ENCODE measurements at places on chromosomes 7 and 10. TPM values are rescaled to one million over a fixed set of nuclear protein-coding genes. Genes with fewer than 3 reads are reported as not detected.
A peak's percentile ranks its signal among the peaks of the same experiment; 100 is the strongest.

GRCh38 chr7:100949933-100950443 is 654 bp downstream of the MUC3A start:
- no peaks in the 10 kb centered on the region for H3K4me1 ChIP-seq
- no peak overlapping the region for H3K4me3 ChIP-seq
- DNase-seq = no peak
- H3K27ac ChIP-seq = no peak overlapping the region
- H3K27me3 ChIP-seq = peaks cover 10% of the 10 kb centered on the region

DNA sequence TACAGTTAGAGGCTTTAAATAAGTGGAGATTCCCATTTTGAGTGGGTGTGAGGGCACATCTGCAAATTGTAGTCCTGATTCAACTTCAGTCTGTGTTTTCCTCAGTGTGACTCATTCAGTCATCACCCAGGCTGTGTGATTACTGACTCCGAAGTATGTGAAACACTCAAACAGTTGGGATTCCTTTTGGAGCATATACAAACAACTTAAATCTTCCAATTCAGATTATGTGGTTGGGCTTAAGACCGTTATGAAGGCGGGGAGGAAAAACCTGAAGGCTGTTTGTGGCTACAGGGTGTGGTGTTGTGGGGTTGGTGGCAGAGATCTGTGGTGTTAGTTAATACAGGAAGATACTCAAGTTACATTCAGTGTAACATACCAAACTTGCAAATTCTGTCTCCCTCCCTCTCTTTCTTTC is 259.7 kb upstream of the FERD3L start:
- H3K27ac ChIP-seq = no peak overlapping the region
- H3K4me1 ChIP-seq = no peaks in the 10 kb centered on the region
- H3K27me3 ChIP-seq = no peaks in the 10 kb centered on the region
- H3K4me3 ChIP-seq = no peak overlapping the region
- DNase-seq = no peak
- no peaks in the 10 kb centered on the region for H3K36me3 ChIP-seq

DNA sequence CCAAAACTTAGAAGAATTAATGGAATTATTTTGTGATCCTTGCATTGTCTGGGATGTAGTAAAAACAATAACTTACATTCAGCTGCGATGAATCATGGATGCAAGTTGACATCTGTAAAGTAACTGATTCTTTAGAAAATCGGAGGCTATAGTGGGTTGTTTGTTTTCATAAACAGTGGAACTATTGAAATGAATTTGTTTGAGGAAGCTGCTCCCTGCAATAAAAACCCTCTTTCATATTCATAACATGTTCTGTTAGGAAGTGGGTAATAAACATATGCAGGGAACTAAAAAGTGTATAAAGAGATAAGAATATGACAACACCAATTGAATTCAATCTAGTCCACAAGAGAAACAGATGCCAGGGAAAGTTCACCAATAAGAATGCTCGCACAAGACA is 53.6 kb downstream of the AGMO start:
- DNase-seq = no peak
- H3K4me3 ChIP-seq = no peak overlapping the region
- no peak overlapping the region for H3K27ac ChIP-seq
- H3K4me1 ChIP-seq = no peaks in the 10 kb centered on the region
- no peaks in the 10 kb centered on the region for H3K36me3 ChIP-seq
- H3K27me3 ChIP-seq = no peaks in the 10 kb centered on the region

- peaks cover 19% of the 10 kb centered on the region for H3K4me1 ChIP-seq
- DNase-seq = no peak
- no peaks in the 10 kb centered on the region for H3K36me3 ChIP-seq
- peak overlapping the region; percentile 96 for H3K4me3 ChIP-seq
Measured at GRCh38 chr10:7817984-7818294, 366 bp upstream of the TAF3 start.

The PIP gene
- not detected for total RNA-seq

The CC2D2B gene
- total RNA-seq = 5.3 TPM

The CCDC7 gene
- 42.9 TPM for total RNA-seq

The PRKAR2B gene
- total RNA-seq = 31.4 TPM
